Astrocyte (in vitro differentiated cells and primary cell): ENCODE measurements at places on chromosomes 3 and 15.

- no peaks in the 10 kb centered on the region for H3K27me3 ChIP-seq
- H3K36me3 ChIP-seq = no peaks in the 10 kb centered on the region
- H3K4me3 ChIP-seq = no peak overlapping the region
- no peak overlapping the region for H3K27ac ChIP-seq
Measured at GRCh38 chr3:146342989-146343388, 92.1 kb upstream of the PLSCR4 start.

GRCh38 chr15:62853114-62853840 is 189.3 kb upstream of the TPM1 start:
- no peaks in the 10 kb centered on the region for H3K27me3 ChIP-seq
- H3K4me3 ChIP-seq = no peak overlapping the region
- H3K4me1 ChIP-seq = peaks cover 36% of the 10 kb centered on the region
- DNase-seq = no peak
- H3K36me3 ChIP-seq = no peaks in the 10 kb centered on the region
- no peak overlapping the region for H3K27ac ChIP-seq

DNA sequence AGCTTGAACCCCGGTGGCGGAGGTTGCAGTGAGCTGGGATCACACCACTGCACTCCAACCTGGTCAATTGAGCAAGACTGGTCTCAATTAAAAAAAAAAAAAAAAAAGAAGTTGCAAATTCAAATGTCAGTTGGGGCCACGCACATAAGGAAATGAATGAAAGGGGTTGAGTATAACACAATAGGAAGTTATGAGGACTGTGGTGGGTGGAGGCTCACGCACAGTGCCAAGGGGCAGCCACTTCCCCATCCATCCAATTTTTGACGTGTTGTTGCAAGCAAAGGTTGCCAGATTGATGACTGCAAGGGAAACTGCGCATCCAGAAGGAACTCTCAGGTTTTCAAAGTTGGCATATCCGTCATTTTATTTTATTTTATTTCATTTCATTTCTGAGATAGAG is 532.2 kb downstream of the NTRK3 start:
- H3K4me3 ChIP-seq = no peak overlapping the region
- DNase-seq = no peak
- H3K36me3 ChIP-seq = no peaks in the 10 kb centered on the region
- no peak overlapping the region for H3K27ac ChIP-seq

DNA sequence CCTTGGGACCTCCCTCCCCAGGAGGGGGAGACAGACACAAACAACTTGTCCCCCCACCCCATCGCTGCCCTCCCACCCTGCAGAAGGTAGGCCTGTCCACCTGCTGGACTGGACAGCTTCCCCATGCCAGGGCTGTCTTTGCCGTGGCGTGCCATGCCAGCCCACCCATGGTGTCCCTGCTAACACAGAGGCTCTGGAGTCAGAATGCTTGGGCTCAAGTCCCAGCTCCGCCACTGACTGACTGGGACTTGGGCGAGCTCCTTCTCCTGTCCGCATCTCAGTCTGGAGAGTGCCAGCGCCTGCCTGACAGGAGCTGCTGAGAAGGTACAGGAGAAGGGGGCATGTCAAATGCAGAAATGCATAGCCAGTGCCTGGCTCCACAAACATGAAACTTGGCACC is 23.9 kb downstream of the WNT7A start:
- peaks cover 13% of the 10 kb centered on the region for H3K4me1 ChIP-seq
- H3K27ac ChIP-seq = no peak overlapping the region
- H3K27me3 ChIP-seq = peaks cover 6% of the 10 kb centered on the region
- H3K4me3 ChIP-seq = no peak overlapping the region

GRCh38 chr15:63244399-63244798 is 33.0 kb upstream of the APH1B start:
- DNase-seq = peak; percentile 85
- H3K27ac ChIP-seq = peak overlapping the region; percentile 55
- no peaks in the 10 kb centered on the region for H3K36me3 ChIP-seq
- H3K27me3 ChIP-seq = no peaks in the 10 kb centered on the region
- H3K4me1 ChIP-seq = peaks cover 19% of the 10 kb centered on the region

- H3K27ac ChIP-seq = no peak overlapping the region
- H3K4me1 ChIP-seq = peaks cover 3% of the 10 kb centered on the region
- H3K4me3 ChIP-seq = no peak overlapping the region
- no peaks in the 10 kb centered on the region for H3K27me3 ChIP-seq
- H3K36me3 ChIP-seq = no peaks in the 10 kb centered on the region
- DNase-seq = peak; percentile 65
Measured at GRCh38 chr3:30470496-30470895, 135.9 kb upstream of the TGFBR2 start.

GRCh38 chr3:10550705-10551104 is 45.3 kb upstream of the ATP2B2 start:
- H3K27me3 ChIP-seq = peaks cover 4% of the 10 kb centered on the region
- H3K4me1 ChIP-seq = peaks cover 16% of the 10 kb centered on the region
- H3K4me3 ChIP-seq = no peak overlapping the region
- DNase-seq = no peak
- H3K36me3 ChIP-seq = no peaks in the 10 kb centered on the region

GRCh38 chr3:102796804-102797203 is 362.0 kb downstream of the ZPLD1 start:
- H3K4me3 ChIP-seq = no peak overlapping the region
- H3K36me3 ChIP-seq = no peaks in the 10 kb centered on the region
- H3K4me1 ChIP-seq = no peaks in the 10 kb centered on the region
- no peak for DNase-seq
- H3K27me3 ChIP-seq = no peaks in the 10 kb centered on the region

DNA sequence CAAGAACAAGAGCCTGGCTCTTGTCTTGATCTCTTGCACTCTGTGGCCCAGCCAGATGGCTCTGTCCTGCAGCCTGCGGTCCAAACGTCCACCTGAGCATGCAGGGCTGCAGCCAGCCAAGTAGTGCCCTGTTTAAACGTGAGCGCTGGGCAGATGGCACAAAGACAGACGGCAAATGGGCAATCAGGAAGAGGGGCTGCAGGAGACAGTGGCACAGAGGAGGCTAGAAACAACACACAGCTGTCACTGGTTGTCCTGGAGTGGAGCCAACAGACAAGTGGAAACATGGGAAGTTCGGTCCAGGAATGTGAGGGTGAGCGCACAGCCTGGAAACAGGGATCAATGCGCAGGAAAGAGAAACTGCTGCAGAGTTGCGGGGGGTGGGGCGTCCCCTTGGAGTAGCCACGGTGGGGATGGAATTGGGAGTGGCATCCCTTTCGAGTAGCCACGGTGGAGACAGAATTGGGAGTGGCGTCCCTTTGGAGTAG is 10.7 kb upstream of the ZXDC start:
- H3K36me3 ChIP-seq = no peaks in the 10 kb centered on the region
- H3K27ac ChIP-seq = no peak overlapping the region
- H3K27me3 ChIP-seq = peaks cover 2% of the 10 kb centered on the region
- peaks cover 5% of the 10 kb centered on the region for H3K4me1 ChIP-seq

- DNase-seq = no peak
- H3K27ac ChIP-seq = no peak overlapping the region
- no peak overlapping the region for H3K4me3 ChIP-seq
- no peaks in the 10 kb centered on the region for H3K36me3 ChIP-seq
- H3K4me1 ChIP-seq = peaks cover 13% of the 10 kb centered on the region
- H3K27me3 ChIP-seq = no peaks in the 10 kb centered on the region
Measured at GRCh38 chr15:50138391-50138790, 19.4 kb upstream of the ATP8B4 start.

- H3K4me3 ChIP-seq = no peak overlapping the region
- no peak for DNase-seq
- no peaks in the 10 kb centered on the region for H3K36me3 ChIP-seq
Measured at GRCh38 chr3:140848666-140849065, 93.0 kb upstream of the SLC25A36 start.

DNA sequence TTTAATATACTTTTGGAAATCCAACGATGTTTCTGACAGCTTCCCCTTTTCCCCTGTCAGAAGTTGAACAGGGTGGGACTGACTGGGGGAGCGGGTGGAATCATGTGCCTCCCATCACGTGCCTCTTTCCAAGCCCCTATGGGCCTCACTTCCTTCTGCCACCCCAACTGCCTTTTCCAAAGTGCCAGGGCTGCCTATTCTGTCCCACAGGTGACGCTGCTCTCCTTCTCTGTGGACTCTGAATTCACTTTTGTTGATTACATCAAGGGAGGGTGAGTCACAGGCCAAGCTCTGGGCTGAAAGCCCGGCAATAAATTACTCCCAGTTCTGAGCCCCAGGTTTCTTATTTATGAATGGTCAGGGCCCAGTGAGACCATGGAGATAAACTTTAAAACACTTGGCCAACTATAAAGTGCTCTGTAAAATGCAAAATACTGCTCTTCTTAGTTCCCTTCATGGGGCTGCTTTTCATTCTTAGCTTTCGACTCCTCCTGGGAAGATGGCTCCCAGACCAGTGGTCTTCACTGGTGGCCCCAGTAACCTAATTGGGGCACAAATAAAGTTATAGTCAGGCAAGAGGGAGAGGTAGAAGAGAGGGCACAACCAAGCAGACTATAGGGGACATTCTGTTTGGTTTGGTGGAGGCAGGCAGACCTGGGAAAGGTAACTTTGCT is 12.3 kb downstream of the CPNE9 start:
- H3K27me3 ChIP-seq = no peaks in the 10 kb centered on the region
- H3K36me3 ChIP-seq = no peaks in the 10 kb centered on the region
- H3K4me1 ChIP-seq = peaks cover 3% of the 10 kb centered on the region
- H3K4me3 ChIP-seq = no peak overlapping the region
- peak; percentile 82 for DNase-seq
- no peak overlapping the region for H3K27ac ChIP-seq

- H3K4me3 ChIP-seq = peak overlapping the region; percentile 57
- no peaks in the 10 kb centered on the region for H3K36me3 ChIP-seq
- H3K4me1 ChIP-seq = peaks cover 14% of the 10 kb centered on the region
- H3K27ac ChIP-seq = no peak overlapping the region
- DNase-seq = no peak
- H3K27me3 ChIP-seq = peaks cover 8% of the 10 kb centered on the region
Measured at GRCh38 chr3:134406331-134407238, 32.3 kb upstream of the AMOTL2 start.

- H3K27ac ChIP-seq = no peak overlapping the region
- no peaks in the 10 kb centered on the region for H3K36me3 ChIP-seq
- no peak for DNase-seq
Measured at GRCh38 chr3:61733876-61734275, 172.5 kb downstream of the PTPRG start.

DNA sequence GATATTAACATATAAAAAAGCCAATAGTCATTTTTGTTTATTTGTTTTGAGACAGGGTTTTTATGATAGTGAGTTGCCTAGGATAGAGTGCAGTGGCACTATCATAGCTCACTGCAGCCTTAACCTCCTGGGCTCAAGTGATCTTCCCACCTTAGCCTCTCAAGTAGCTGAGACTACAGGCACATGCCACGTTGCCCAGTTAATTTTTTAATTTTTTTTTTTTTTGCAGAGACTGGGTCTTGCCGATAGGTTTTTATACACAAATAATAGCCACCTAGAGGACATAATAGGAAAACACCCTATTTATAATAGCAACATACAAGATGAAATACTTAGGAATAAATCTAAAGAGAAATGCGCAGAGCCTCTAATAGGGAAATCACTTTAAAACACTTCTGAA is 13.3 kb downstream of the EIF3J start:
- peaks cover 5% of the 10 kb centered on the region for H3K4me1 ChIP-seq
- peaks cover 34% of the 10 kb centered on the region for H3K36me3 ChIP-seq
- DNase-seq = peak; percentile 42
- no peak overlapping the region for H3K27ac ChIP-seq

- H3K36me3 ChIP-seq = no peaks in the 10 kb centered on the region
- H3K27me3 ChIP-seq = peaks cover 31% of the 10 kb centered on the region
- no peak for DNase-seq
- H3K4me1 ChIP-seq = no peaks in the 10 kb centered on the region
- H3K4me3 ChIP-seq = no peak overlapping the region
Measured at GRCh38 chr3:195802261-195802701, 9.4 kb downstream of the MUC4 start.

DNA sequence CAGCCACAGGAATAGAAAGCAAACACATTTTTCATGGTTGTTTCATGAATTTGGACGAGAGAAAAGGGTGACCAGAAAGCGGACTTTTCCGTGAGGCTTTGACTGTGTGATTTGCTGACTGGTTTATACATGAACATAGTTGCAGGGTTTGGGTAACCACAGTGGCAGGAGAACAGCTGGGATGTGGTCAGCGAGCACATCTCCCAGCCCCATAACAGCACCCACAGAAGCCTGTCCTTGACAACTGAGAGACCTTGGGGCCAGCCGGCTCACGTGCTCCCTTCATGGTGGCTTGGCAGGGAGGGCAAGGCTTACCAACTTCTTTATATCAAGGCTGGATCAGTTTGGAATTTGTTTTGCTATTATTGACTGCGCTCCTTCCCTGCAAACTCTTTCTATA is 13.2 kb upstream of the RGMA start:
- H3K4me1 ChIP-seq = no peaks in the 10 kb centered on the region
- no peaks in the 10 kb centered on the region for H3K36me3 ChIP-seq
- DNase-seq = no peak

DNA sequence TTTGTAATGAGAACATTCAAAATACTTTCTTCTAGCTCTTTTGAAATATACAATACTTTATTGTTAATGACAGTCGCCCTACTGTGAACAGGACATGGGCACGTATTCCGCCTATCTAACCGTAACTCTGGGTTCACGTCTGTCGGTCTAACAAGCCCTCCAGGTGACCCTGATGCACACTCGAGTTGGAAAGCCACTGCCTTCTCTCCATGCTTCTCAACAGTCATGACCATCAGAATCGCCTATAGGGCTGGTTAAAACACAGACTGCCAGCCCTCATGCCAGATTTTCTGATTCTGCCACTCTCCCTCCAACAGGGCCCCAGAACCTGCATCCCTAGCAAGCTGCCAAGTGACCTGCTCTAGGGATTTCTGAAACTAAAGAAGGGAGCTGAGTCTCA is 140.2 kb downstream of the FOXP1 start:
- no peak for DNase-seq
- peaks cover 17% of the 10 kb centered on the region for H3K4me1 ChIP-seq
- H3K27me3 ChIP-seq = no peaks in the 10 kb centered on the region
- H3K27ac ChIP-seq = no peak overlapping the region
- no peak overlapping the region for H3K4me3 ChIP-seq

GRCh38 chr15:44729408-44730127 is 6.8 kb upstream of the TRIM69 start:
- no peaks in the 10 kb centered on the region for H3K36me3 ChIP-seq
- DNase-seq = peak; percentile 4
- H3K4me3 ChIP-seq = peak overlapping the region; percentile 89
- H3K4me1 ChIP-seq = peaks cover 25% of the 10 kb centered on the region

GRCh38 chr3:161322781-161323568 is 48.3 kb downstream of the SPTSSB start:
- H3K4me3 ChIP-seq = no peak overlapping the region
- H3K27ac ChIP-seq = no peak overlapping the region
- H3K4me1 ChIP-seq = no peaks in the 10 kb centered on the region
- H3K27me3 ChIP-seq = no peaks in the 10 kb centered on the region

GRCh38 chr3:145286937-145287336 is 874.0 kb downstream of the PLOD2 start:
- DNase-seq = no peak
- H3K27me3 ChIP-seq = no peaks in the 10 kb centered on the region
- no peak overlapping the region for H3K27ac ChIP-seq
- no peaks in the 10 kb centered on the region for H3K36me3 ChIP-seq
- H3K4me3 ChIP-seq = no peak overlapping the region

- no peak overlapping the region for H3K4me3 ChIP-seq
- H3K27me3 ChIP-seq = no peaks in the 10 kb centered on the region
- H3K36me3 ChIP-seq = no peaks in the 10 kb centered on the region
- H3K27ac ChIP-seq = no peak overlapping the region
Measured at GRCh38 chr3:185172086-185173049, 19.5 kb upstream of the C3orf70 start.
